ENCODE measurements at places on chromosomes 4 and X. TPM values are rescaled to one million over a fixed set of nuclear protein-coding genes. Genes with fewer than 3 reads are reported as not detected.

DNA sequence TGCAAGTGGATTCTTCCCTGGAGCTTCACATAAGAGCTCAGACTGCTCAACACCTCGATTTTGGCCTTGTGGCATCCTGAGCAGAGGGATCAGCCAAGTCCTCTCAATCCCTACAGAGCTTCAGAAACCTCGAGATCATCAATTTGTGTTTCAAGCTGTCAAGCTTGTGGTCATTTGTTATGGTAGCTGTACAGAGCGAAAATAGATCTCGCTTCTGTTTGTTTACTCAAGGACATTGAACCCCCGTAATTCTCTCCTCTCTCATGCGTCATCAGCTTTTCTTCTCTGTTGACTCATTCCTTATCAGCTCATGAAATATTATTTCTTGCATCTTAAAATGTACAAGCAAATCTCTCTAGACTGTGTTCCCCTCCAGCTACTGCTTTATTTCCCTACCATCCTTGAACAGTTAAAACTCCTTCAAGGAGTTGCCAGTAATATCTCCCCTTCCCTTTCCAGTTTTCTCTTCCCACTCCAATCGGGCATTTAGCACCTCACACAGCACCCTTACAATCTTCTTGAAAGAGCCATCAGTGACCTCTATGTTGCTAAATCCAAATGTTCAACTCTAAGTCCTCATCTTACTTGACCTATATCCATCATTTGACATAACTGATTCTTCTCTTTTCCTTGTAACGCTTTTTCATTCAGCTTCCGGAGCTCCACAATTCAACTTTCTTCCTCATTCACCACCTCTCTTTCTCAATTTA, 106.2 kb upstream of the FAT1 start:
- H3K36me3 ChIP-seq, result no peaks in the 10 kb centered on the region
- no peaks in the 10 kb centered on the region for H3K4me1 ChIP-seq
- DNase-seq, result peak; percentile 35
- H3K27me3 ChIP-seq, result no peaks in the 10 kb centered on the region
- H3K4me3 ChIP-seq, result no peak overlapping the region

DNA sequence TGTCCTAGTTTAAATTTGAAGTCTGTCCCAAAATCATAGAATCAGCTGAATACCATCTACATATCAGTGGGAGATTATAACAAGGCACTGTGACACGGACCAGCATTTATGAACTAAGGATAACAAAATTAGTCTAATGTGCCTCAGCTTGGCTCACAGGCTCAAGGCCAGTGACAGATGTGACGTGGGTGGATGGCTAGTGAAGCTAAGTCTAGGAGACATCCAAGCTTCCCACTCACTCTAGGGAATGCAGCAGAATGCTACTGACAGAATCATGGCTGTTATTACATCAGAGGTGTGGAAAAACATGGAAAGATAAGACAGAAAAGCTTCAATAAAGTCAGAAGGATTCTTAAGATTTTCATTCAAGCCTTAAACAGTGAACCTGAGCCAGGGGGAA, 329.9 kb downstream of the NAF1 start:
- no peak overlapping the region for H3K27ac ChIP-seq
- H3K4me1 ChIP-seq, result no peaks in the 10 kb centered on the region
- no peaks in the 10 kb centered on the region for H3K36me3 ChIP-seq
- no peak overlapping the region for H3K4me3 ChIP-seq

DNA sequence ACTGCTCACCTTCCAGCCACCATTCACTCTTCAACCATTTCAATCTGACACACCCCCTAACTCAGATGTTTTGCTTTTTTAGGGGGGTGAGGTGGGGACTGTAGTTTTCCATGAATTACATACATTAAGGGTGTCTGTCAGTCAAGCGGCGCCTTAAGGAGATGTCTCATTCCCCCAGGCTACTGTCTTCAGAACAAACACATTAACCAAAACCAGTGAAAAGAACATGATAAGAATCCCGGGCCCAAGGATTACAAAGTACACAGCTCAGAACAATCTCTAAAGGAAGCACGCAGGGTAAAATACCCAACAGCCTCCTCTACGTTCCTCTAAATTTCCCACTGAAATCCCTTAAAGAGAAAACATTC, 62.5 kb upstream of the IRF2 start:
- H3K4me1 ChIP-seq, result peaks cover 4% of the 10 kb centered on the region
- peak overlapping the region; percentile 85 for H3K4me3 ChIP-seq
- H3K36me3 ChIP-seq, result no peaks in the 10 kb centered on the region
- peak overlapping the region; percentile 84 for H3K27ac ChIP-seq

Gene TIMM8A
- 5.0 TPM for total RNA-seq
